ENCODE measurements at places on chromosomes 6 and 20. TPM values are rescaled to one million over a fixed set of nuclear protein-coding genes. Genes with fewer than 3 reads are reported as not detected.
A peak's percentile ranks its signal among the peaks of the same experiment; 100 is the strongest.

DNA sequence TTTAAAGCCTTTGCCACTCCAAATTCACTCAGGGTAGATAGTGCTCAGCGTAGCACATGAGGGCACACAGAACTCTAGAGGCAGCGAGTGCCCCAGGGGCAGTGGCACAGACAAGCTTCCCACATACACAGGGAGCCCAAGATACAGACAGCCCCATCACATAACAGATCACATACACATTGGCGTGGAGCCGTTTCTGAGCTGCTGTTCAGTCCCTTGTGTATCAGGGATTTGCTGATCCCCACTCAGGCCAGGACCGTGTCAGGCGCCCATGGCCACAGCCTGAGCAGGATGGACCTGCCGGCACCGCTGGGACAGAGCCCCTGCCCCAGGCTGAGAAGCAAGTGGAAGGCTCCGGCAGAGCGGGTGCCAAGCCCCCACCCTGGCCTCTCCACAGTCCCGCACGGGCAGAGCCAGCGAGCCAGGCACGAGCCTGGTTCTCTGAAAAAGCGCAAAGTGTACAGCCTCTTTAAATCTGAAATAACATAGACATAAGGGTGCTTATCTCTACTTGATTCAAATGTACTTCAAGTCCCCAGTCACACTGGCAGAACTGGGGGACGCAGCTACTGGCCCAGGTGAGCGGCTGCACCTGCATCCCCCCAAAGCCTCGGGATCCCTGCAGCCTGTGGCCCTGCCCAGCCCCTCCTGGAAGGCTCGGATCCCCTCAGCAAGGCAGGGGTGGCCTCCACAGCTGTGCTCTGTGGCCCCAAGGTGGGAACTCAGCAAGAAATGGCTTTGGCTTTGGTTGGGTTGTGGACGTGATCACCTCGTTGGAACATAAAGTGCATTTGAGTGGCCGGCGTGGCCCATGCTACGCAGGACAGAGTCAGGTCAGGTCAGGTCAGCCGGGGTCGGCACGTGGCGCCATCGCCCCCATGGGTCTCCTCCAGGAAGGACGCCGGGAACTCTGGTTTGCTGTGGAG lies 231.3 kb downstream of the ERMARD start:
- no peak for DNase-seq

GRCh38 chr6:13289789-13290318 lies 38.5 kb downstream of the TBC1D7 start:
- no peak for DNase-seq

GRCh38 chr20:36434383-36434782 lies 106.9 kb upstream of the MYL9 start:
- DNase-seq: no peak

GRCh38 chr6:71852948-71853347 lies 33.4 kb upstream of the RIMS1 start:
- DNase-seq: no peak

DNA sequence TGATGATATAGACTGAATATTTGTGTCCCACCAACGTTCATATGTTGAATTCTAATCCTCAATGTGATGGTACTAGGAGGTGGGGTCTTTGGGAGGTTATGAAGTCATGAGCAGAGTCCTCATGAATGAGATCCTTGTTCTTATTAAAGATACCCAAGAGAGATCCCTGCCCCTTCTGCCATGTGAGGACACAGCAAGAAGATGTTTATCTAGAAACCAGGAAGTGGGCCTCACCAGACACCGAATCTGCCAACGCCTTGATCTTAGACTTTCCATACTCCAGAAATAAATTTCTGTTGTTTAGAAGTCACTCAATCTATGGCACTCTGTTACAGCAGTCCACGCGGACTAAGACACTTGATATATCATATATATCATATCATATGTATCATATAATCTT lies 67.7 kb upstream of the GCM1 start:
- DNase-seq: peak; percentile 36

- DNase-seq: peak; percentile 63
These were observed 25.3 kb downstream of the RIPOR2 start for GRCh38 chr6:24910331-24910960.

GRCh38 chr6:75735491-75736186 lies 13.4 kb upstream of the MYO6 start:
- no peak for DNase-seq

- DNase-seq: no peak
These were observed 259.3 kb downstream of the TFAP2B start for GRCh38 chr6:51077821-51078518.

DNA sequence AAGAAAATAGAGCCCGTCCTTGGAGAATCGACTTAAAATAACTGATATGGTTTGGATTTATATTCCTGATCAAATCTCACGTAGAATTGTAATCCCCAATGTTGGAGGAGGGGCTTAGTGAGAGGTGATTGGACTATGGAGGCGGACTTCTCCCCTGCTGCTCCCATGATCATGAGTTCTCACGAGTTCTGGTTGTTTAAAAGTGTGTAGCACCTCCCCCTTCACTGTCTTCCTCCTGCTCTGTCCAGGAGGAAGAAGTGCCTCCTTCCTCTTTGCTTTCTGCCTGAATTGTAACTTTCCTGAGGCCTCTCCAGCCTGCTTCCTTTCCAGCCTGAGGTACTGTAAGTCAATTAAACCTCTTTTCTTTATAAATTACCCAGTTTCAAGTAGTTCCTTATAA lies 529.2 kb downstream of the HAO1 start:
- no peak for DNase-seq

GRCh38 chr6:118788702-118789101 lies 105.2 kb upstream of the ASF1A start:
- no peak for DNase-seq

DNA sequence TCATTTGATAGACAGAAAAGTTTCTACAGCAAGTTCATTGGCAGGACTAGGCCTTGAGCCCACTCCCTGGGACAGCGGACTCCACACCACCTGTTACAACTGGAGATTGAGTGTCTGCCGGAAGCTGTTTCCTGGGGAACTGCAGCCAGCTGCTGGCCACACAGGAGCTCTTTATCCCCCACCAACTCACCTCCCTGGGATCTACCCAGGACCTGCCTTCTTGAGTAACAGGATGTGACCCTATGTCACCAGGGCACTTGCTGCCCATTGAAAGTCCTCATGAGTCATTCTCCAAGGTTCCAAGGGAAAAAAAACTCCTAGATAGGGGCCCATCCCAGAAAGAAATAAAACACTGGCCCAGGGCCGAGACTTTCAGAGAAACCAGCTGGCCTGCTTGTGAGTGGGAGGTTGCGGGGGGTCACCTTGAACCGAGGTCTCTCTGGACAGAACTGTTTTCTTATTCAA lies 37.4 kb upstream of the SLC9A8 start:
- DNase-seq: peak; percentile 67

DNA sequence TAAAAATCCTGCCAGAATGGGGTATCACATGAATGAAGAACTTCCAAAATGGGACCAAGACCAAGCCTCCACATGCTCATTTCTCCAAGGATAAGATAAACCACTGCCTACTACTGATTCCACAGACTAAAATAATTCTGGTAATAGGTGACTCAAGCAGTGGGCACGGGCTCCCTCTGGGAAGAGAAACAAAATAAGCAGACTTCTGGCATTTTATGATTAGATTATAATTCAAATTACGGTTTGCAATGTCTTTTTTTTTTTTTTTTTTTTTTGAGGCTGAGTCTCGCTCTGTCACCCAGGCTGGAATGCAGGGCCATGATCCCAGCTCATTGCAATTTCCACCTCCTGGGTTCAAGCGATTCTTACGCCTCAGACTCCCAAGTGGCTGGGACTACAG lies 16.0 kb downstream of the UQCC1 start:
- DNase-seq: no peak

GRCh38 chr6:159871241-159871640 lies 19.5 kb upstream of the MAS1 start:
- DNase-seq: no peak

DNA sequence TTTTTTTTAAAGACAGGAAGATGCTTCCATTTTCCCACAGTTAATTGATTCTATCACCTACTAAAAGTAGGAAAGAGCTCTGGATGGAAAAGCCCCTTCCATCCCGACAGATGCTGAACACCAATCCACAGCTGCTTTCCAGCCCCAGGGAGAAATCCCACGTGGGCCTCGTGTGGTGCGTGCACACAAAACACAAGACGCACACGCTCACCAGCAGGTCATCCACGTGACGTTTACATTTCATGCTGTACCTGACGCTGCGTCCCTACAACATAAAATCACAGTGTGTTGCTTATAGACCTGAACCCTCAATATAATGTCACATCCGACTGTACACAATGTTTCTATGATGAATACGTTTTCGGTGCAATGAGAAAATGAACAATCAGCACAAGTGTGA lies 50.2 kb upstream of the DACT2 start:
- no peak for DNase-seq

DNA sequence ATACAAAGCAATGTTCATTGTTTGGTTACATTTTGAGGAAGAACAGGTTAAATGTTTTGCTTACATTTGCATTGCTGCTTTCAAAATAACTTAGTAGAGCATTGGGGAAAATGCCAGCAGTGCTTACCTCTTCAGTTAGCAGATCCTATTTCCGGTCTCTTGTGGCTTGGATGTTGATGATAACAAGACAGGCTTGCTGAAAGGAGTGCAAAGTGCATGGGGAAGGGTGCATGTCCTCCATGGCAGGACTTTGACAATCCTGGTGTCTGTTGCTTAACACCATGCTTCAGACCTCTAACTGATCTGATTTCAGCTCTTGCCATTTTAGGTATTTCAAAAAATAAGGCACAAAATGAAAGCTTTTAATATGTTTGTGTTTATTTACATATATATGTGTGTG lies 21.1 kb downstream of the TPD52L1 start:
- no peak for DNase-seq

- no peak for DNase-seq
These were observed 61.5 kb downstream of the JPH2 start for GRCh38 chr20:44125332-44126127.

DNA sequence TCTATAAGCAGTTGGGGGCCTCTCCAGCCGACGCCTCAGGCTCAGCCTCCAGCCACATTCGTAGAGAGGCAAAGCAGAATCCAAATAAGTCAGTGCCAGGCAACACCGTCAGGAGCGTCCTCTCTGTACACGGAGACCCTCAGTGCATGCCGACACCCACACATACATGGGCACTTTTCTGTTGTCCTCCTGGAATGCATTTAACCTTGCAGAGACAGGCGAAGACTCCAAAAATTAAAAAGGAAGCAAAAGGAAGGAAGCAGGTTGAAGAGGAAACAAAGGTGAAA lies 325.9 kb downstream of the TAF4 start:
- DNase-seq: no peak

- DNase-seq: no peak
These were observed 14.3 kb downstream of the SULF2 start for GRCh38 chr20:47770935-47771334.

DNA sequence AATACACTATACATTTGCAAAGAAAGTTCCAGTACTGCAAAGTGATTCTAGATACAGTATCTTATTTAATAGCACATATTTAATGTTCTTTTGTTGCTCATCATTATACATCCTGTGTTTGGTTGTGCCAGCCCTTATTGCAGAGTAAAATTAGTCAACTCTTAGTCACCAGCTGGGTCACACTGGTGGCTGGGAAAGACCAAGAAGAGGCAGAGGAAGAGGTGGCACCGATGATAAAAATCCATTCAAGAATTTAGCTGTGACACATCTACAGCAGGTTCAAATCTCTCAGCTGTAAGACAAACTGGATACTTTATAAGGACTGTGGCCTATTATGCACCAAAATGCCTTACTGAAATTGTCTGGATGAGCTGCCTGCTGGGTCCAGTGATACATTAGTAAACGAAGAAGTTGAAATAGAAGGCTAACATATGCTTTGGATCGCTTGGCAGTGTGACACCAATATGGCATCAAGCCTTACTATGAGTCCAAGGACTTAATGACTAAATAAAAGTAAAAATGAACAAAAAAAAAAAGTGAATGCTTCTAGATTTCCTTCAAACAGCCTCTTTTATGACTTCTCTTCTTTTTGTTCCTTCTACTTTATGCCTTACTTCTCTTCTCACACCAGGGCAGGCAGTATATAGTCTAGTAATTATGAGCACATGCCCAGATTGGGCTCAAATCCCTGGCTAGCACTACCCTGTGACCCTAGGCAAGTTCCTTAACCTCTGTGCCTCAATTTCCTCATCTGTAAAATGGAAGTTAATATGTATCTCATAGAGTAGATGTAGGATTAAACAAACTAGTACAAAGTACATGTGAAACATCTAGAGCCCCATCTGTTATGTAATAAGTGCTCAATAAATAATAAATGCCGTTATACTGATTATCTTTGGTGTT lies 29.4 kb upstream of the RNF8 start:
- DNase-seq: peak; percentile 56

GRCh38 chr6:16804546-16805242 lies 43.4 kb upstream of the ATXN1 start:
- DNase-seq: no peak

DNA sequence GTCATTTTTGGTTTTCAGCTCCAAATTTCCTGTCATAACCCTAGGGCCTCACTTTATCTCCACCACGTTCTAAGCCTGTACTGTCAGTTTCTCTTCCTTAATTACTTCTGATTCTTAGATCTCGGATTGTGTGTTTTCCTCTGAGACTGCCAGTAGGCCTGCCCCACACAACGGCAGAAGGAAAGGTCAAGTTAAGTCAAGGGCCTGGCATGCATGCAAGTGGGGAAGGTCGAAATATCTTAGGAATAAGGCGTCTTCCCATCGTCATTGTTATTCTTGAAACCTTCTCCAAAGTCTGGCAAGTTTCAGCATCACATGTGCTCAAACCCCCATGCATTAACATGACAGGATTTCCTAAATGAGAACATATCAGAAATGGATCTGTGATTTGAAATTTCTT lies 203.5 kb upstream of the TSHZ2 start:
- no peak for DNase-seq

- no peak for DNase-seq
These were observed 397.0 kb downstream of the DOK5 start for GRCh38 chr20:54872440-54872839.

GRCh38 chr6:142906945-142907470 lies 38.0 kb downstream of the HIVEP2 start:
- DNase-seq: no peak

DNA sequence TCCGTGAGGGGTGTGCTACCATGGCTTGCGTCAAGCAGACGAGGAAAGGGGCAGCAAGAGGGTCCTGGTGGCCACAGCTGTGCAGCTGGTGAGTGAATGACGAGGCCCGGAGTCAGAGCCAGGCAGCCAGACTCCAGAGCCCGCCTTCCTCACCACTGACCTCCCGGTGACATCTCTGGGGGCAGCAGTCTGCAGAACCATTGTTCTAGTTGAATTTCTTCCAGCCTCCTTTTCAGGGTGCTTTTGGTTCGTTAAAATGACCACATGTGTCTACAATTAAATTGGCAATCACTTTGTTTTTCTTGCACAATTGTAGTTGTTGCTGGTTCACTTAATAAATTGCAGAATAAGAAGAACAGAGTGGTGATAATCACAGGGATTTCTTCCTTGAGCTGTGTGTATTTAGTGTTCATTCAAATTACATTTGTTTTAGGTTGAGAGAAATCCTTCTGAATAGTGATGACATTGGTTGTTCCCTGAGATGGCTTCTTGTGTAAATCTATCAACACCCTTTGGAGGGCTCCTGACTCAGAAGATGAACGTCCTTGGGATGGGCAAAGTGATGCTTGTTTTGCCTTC lies 96.4 kb downstream of the TULP4 start:
- no peak for DNase-seq

- no peak for DNase-seq
These were observed 68.5 kb upstream of the FOXO3 start for GRCh38 chr6:108492131-108492766.

GRCh38 chr6:132357120-132357519 lies 44.2 kb downstream of the MOXD1 start:
- DNase-seq: no peak

Gene GJA10
- not detected for total RNA-seq

Gene SNX21
- 17.5 TPM for total RNA-seq

Gene ULBP1
- not detected for total RNA-seq

Gene LCA5
- total RNA-seq: 5.0 TPM

Gene PCSK2
- total RNA-seq: not detected

Gene CEP250
- total RNA-seq: 48.9 TPM

Gene TSPO2
- not detected for total RNA-seq
